ENCODE measurements at places on chromosomes 7 and 10.

DNA sequence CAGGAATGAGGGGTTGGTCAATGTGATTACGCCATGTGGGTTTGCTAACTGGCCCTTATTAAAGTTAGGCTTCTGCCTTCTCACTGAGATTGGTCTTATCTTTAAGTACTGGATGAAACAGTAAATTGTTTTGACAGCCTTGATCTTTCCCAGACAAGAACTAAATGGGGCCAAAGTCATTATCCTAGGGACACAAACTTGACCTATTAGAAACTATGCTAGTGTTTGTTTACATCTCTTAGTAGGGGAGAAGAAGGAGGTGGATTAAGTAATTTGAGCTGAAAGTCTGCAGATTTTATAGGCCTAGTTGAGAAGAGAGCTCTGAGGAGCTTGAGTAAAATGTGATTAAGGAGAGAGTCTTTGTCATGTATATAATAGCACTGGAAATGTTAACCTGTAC is 386.9 kb downstream of the HTR7 start:
- no peak for DNase-seq

GRCh38 chr7:2687338-2687869 is 598 bp upstream of the AMZ1 start:
- DNase-seq = peak; percentile 52

DNA sequence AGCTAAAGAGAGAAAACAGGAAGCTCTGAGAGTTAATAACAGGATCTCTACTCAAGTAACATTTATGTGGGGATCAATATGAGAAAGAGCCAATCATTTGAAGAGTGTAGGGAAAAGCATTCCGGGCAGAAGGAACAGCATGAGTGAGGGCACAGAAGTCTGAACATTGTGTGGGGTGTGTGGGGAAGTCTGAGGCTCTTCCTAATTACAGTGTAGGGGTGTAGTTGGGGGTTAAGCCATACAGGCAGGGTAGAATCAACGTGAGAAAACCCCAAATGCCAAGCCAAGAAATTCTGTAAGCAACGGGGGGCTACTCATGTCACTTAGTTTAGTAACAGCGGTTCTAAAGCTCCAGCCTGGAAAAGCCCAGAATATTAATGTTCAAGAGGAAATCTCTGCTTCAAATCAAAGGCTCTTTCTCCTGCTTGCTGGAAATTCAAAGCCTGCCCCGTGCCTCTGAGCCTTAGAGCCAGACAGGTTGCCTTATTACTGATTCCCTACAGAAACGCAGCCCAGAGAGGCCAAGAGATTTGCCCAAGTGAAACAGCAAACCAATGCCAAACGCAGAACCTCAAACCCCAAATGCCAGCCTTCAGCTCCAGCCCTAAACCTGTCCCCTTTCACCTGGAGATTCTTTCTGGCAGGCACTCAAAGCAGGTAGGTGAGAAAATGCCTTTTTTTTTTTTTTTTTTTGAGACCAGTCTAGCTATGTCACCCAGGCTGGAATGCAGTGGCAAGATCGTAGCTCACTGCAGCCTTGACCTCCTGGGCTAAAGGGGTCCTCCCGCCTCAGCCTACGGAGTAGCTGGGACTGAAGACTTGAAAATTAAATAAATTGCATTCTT is 36.1 kb downstream of the DNAJB12 start:
- peak; percentile 37 for DNase-seq

GRCh38 chr7:101911800-101912715 is 94.6 kb downstream of the CUX1 start:
- DNase-seq = no peak

- DNase-seq = no peak
Measured at GRCh38 chr7:136179154-136179553, 202.0 kb upstream of the MTPN start.

DNA sequence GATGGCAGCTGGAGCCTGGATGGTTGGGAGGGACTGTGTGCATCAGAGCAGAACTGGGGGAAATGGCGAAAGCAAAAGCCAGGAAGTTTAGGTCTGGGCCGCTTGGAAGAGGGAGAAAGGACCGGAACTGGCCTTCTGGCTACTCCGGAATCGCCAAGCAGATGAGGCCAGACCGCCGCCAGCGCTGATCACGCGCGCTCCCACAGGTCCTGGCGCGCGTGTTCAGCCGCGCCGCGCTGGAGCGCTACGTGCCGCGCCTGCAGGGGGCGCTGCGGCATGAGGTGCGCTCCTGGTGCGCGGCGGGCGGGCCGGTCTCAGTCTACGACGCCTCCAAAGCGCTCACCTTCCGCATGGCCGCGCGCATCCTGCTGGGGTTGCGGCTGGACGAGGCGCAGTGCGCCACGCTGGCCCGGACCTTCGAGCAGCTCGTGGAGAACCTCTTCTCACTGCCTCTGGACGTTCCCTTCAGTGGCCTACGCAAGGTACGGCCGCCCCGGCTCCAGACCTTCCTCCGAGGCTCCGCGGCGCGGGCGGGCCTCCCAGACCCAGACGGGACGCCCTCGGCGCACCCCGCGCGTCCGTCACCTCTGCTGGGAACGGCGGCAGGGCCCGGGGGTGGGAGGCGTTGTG is 2.0 kb downstream of the CYP26C1 start:
- DNase-seq = peak; percentile 30

DNA sequence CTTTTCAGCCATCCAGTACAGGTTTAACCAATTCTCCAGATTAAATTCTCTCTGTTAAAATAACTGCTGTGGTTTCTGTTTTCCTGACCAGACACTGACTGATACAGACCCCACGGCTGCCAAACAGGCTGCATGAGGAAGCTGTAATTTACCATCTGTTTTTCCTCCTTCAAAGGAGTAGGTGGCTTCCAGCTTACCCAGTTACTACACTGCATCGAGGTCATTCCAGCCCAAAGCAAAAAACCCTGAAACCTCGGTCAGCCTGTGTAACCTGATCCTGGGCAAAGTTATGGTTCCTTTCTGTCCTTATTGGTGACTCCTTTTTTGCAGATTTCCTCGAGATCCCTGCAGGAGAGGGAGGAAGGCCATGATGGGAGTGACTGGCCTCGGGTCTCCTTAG is 27.9 kb upstream of the LOXL4 start:
- DNase-seq = peak; percentile 18

DNA sequence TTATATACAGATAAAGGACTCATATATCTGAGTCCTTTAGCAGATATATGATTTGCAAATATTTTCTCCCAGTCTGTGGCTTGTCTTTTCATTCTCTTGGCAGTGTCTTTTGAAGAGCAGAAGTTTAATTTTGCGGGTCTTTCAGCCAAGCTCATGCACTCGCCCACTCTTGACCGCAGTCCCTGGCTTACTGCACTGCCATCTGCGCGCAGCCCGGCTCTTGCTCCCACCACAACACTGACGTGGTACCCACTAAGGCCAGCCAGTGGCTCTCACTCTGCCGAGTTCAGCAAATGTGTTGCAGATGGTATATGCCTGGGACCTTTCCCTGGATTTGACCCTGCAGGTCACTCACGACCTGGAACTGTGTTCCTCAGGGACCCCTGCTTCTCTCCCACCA is 74.3 kb downstream of the CDH23 start:
- DNase-seq = no peak

GRCh38 chr7:35748371-35748770 is 52.5 kb upstream of the SEPTIN7 start:
- DNase-seq = no peak

- no peak for DNase-seq
Measured at GRCh38 chr10:70481831-70482530, 3.4 kb downstream of the PALD1 start.

GRCh38 chr7:32587411-32587948 is 92.2 kb downstream of the AVL9 start:
- DNase-seq = peak; percentile 89

GRCh38 chr10:28393956-28394568 is 91.2 kb upstream of the MPP7 start:
- peak; percentile 59 for DNase-seq

DNA sequence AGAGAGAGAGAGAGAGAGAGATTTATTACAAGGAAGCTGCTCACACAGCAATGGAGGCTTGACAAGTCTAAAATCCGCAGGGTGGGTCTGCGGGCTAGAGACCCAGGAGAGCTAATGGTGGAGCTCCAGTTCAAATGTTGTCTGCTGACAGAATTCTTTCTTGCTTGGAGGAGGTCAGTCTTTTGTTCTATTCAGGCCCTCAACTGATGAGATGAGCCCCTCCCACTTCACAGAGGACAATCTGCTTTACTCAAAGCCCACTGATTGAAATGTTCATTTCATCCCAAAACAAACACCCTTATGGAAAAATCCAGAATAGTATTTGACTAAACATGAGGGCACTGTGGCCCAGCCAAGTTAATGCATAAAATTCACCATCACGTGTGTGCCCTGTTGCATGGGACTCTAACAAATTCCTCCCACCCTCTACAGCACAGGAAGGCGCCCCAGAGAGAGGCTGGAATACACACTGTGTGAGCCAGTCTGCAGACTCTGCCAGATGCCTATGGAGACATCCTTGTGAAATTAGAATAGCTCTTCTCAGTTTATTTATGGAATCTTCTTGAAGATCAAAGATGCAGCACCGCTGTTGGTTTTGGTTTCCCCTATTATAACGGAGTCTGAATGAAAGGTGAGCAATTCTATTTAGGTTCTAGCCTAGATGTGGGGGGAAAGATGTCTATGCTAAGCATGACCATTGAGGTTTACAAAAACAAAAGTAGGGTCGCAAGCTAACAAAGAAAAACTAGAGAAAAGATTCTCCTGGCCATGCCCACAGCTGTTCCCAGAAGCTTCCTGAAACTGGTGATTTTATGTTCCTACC is 123.0 kb upstream of the SFMBT2 start:
- DNase-seq = no peak

DNA sequence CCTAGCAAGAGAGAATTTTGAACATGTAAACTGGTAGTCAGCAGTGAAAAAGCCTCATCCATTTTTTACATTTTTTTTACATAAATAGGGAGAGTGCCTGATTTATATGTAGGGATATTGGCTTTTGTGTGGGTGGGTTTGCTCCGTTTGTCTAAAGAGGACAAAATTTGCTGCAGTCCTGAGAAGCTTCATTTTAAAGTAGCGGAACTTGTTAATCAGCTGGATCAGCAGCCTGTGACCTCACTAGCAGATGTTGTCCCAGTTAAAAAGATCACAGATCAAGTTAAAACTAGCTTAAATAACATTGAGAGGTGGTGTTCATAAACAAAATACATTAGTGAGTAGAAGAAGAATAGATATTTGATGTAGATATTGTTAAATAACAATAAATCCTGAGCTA is 2.6 kb downstream of the ATRNL1 start:
- no peak for DNase-seq
